ENCODE measurements at places on chromosomes 12 and 14.

GRCh38 chr12:13339538-13339937 is 143.0 kb downstream of the EMP1 start:
- no peak for DNase-seq

GRCh38 chr12:119838826-119839600 is 38.1 kb downstream of the CIT start:
- DNase-seq, result no peak

GRCh38 chr12:83634726-83635267 is 948.1 kb downstream of the TMTC2 start:
- no peak for DNase-seq

DNA sequence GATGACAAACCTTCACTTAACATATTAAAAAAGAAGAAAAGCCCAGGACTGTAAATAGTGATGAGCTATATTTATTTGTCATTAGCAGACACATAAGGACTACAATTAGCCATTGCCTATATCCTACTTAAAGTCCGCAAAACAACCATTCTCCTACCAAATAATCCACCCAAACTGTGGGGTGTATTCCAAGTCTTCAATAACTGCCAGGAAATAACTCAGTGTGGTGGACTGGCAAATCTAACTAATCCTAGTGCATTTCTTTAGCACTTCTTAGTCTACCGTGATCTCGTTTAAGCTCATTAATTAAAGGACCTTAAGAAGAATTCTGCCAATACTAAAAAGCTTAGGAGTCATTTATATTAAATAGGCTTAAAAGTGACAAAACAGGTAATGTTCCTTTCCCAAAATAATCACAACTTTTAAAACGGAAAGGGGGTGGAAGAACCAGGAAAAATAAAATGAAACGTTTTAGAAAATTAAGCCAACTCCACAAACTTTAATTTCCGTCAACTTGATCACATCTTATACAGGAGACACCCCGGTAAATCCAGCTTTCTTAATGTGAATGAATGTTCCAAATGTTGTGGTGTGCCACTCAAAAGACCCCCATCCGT is 1.8 kb downstream of the NOVA1 start:
- DNase-seq, result no peak

DNA sequence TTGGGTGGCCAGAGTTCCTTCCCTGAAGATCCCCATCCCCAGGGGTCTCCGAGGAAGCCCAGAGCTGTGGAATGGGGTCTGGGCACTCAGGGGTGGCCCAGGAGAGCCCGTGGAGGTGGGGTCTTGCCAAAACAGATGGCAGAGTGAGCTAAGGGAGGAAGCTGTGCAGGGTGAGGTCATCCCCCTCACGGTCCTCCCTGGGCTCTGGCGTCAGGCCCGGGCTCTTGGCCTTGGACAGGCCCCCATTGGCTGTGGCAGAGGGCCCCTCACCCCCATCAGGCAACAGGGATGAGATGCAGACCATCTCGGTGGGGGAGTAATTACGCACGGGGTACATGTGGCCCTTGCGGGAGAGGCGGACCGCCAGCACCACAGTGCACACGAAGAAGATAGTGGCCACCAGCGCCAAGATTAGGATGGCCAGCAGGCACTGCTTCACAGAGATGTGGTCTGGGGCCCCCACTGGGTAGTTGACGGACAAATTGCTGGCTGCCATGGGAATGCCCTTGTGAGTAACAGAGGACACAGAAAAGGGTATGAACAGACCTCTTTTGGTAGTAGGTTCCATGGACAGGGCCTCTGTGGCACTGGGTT is 10.7 kb downstream of the SELPLG start:
- no peak for DNase-seq

DNA sequence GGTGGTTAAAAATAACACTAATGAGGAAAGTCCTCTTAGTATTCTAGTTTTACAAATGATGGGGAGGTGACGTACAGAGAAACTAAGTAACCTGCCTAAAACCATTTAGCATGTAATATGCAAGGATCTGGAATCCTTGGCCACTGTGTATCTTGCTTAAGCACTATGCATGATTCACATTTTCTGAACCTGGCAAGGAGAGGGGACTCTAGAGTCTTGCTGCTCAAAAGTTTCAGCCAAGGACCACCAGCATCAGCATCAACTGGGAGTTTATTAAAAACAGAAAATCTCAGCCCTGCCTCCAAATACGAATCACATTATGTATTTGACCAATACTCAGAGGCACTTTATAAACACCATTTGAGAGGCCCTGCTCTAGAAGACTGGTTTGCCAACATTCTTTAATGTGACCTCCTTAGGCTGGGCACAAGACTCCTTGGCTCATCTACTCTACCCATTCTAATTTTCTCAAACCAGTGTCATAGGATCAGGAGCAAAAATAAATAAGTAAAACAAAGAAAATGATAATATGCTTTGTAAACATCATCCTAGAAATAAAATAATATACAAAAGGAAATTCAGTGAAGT is 52.9 kb downstream of the ABCC9 start:
- no peak for DNase-seq
